Cardiac fibroblast (primary cell): ENCODE measurements at places on chromosomes 16 and 17.
A peak's percentile ranks its signal among the peaks of the same experiment; 100 is the strongest.

- no peak for DNase-seq
These were observed 12.4 kb upstream of the HEATR6 start for GRCh38 chr17:60091109-60091508.

DNA sequence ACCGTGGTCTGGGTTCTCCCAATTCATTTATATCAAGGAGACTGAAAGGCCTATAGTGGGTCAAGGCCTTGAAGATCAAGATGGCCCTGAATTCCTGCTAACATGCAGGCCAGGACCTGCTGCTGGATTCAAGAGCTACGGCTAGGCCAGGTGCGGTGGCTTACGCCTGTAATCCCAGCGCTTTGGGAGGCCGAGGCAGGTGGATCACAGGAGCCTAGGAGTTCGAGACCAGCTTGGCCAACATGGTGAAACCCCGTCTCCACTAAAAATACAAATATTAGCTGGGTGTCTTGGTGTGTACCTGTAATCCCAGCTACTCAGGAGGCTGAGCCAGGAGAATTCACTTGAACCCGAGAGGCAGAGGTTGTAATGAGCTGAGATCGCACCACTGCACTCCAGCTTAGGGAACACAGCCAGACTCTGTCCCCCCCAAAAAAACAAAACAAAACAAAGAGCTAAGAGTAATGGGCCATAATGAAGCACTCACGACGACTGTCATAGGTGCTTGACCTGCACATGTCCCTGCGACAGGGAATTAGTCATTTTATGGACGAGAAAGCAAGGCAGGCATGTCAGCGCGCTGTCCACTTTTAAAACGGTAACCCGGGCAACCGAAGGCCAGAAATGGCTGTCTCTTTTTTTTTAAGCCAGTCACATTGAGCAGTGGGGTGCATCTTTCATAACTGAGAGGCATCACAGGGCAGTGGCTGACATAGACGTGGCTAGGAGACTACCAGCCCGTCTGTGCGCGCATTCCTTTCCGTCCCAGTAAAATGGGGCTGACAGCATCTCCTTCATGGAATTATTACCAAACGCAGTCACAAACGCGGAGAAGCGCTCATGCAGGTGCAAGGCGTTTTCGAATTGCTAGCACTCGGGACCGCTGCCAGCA lies 1.0 kb upstream of the FBRS start:
- no peak for DNase-seq

DNA sequence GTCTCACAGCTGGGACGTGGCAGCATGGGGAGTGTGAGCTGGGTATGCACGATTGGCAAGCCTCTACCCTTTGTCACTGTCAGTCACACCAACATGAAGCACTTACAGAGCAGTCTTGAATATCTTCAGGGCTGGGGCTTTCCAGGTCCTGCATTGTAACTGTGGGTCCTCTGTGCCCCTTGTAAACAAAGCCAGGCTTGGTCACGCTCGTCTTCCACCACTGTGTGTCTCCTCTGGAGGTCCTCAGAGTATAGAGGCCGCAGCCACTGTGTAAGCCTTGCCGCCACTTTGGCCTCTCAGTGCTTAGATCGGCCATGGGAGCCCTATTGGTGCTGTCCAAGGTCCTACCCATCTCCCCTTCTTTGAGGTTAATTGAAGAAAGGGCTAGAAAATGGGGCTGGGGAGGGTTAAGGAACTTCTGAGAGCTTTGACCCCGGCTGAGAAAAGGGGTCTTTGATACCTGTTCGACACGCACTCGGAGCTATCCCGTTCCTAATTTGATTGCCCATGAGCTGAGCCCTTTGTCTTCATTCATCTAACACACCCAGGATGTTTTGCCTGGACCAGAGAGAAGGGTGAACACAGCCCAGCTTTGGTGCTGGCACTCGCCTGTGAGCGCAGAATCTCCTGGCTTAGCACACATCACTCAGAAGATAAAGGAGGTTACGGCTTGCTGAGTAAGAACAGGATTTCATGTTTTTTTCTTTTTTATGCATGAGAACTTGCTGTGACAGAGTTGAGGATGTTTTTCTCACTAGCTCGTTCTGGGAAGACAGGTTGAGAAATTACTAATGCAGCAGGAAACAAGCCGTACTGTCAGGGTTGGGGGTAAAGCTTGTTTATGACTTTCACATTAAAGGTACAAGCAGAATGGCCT lies 267.9 kb downstream of the CPPED1 start:
- no peak for DNase-seq

DNA sequence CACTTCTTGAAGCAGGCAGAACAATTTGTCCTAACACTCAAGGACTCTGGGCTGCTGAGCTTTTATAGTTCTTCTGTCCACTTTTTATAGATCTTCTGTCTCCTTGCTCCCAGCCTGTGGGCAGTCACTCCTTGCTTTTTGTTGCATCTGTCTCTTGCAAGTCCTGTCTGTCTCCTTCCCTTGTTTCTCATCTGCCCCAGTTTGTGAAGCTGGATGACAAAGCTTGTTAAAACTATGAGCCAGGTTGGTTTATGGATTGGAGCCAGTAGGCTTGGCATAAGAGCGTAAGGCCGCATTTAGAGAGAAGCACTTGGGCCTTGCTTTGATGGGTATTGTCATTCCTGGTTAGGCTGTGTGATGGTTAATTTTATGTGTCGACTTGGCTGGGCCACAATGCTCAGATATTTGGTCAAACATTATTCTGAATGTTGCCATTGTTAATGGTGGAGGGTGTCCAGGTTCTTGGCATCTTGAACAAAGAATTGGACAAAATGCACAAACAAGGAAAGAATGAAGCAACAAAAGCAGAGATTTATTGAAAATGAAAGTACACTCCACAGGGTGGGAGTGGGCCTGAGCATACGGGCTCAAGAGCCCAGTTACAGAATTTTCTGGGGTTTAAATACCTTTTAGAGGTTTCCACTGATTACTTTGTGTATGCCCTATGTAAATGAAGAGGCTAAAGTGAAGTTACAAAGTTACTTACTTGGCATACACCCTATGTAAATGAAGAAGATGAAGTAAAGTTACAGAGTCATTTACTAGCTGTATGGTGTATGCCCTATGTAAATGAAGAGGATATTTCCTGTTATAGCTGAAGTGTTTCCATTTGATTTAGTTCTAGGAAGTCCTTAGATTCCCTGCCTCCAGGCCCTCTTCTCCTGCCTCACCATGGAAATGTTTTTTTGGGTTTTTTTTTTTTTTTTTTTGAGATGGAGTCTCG lies 8.0 kb upstream of the CPPED1 start:
- DNase-seq = no peak

- DNase-seq = no peak
These were observed 52.9 kb downstream of the RMI2 start for GRCh38 chr16:11398136-11398535.

GRCh38 chr16:28182801-28183200 lies 29.0 kb downstream of the XPO6 start:
- DNase-seq = no peak

GRCh38 chr17:65754630-65755029 lies 193.2 kb upstream of the AXIN2 start:
- DNase-seq = no peak

DNA sequence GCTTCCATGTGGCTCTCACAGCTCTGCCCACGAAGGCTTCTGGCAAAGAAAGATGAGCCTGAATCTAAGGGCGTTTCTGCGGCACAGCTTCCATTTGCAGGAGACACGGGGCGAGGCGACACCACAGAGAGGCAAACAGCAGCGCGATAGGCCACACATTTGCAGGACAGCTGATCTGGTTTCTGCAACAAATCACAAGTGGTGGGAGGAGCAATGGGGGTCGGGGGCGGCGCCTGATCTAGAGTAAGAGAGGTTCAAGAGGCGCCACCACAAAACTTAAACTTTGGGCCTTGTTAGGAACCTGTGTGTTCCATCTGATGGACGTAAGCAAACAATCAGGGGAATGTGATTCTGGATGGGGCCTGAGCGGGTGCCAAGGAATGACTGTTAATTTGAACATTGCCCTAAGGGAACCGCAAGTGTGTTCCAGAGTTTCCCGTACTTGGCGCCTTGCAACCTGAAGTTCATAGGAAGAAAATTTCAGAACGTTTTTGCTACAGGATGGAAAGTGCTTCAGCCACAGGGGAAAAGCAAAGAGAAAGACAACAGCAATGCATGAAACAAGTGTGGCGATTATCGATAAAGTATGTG lies 18.9 kb upstream of the ENPP7 start:
- DNase-seq = no peak

DNA sequence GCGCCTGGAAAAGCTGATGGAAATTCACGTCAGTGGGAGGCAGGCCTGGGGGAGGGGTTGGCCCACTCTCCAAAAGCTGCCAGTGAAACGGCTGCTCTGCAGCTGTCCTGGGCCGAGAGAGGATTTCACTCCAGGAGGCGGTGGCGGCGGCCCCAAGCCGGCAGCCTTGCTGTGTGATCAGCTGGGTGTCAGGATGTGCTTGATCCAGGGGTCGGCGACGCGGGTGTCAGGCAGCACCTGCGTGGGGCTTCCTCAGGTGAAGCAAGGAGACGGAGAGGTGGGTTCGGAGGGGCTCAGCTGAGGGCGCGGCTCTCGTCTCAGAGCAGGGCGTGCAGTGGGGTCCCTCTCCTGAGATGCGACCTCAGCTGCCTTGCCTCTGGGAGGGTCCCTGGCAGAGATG lies 7.0 kb downstream of the CBFA2T3 start:
- no peak for DNase-seq

DNA sequence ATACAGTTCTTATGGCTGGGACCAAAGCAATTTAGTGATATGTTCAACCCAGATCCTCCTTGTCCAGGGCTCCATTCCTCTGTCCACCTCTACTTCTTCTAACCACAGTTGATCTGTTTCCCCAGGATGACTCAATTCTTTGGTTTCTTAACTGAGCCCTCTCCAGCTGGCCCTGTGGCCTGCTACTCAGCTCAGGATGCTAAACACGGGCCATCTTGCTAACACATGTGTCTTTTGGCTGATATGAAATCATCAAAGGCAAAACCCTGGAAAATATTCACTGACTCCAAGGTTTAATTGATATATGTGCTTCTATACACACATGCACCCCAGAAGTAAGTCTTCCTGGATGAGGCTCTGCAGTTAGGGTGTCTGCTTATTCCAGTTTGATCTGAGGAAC lies 43.8 kb downstream of the SHISA6 start:
- DNase-seq = no peak

GRCh38 chr17:29341726-29342125 lies 47.8 kb upstream of the NUFIP2 start:
- peak; percentile 60 for DNase-seq

- no peak for DNase-seq
These were observed 15.6 kb upstream of the NKD1 start for GRCh38 chr16:50532576-50532975.

- DNase-seq = peak; percentile 20
These were observed 13.4 kb upstream of the SULT1A1 start for GRCh38 chr16:28623172-28623711.

DNA sequence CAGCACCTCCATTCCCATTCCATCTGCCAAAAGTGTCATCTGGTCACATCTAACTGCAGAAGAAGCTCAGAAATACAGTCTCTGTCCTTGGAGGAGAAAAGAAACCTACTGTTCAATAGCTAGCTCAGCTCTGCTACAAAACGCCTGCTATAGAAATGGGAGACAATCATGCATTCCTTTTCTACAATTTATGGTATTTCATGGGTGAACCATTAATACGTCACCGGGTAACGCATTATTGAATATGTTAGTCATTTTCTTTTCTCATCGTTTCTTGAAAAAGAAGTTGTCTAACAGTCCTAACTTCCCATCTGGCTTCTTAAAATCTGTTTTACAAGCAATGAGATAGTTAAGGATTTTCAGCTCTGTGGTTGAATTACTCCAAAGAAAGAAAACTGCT lies 496.7 kb upstream of the RBFOX1 start:
- no peak for DNase-seq

DNA sequence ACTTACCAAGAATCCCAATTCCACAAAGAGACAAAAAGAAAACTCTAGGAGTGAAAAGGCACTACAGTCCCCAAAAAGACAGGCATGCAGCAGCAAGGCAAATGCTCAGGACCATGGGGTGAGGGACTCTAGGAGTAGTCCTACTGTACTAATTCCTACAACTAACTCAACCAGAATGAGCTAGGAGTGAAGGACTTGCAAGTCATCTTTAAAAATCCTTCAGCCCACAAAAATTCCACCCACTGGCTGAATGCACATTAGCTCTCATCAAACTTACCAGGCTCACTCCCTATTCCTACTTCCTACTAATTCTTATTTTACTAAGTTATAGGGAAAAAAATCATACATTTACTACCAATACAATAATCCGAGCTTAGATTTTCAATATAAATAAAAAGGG lies 141.7 kb upstream of the C17orf78 start:
- no peak for DNase-seq

GRCh38 chr17:59421722-59422121 lies 90.3 kb downstream of the YPEL2 start:
- DNase-seq = no peak
